ENCODE measurements at places on chromosomes 5 and 9.

- DNase-seq, result no peak
Measured at GRCh38 chr9:127537792-127538191, 74.3 kb upstream of the STXBP1 start.

- no peak for DNase-seq
Measured at GRCh38 chr9:86469476-86470250, 115.5 kb upstream of the TUT7 start.

GRCh38 chr5:143946837-143947236 lies 134.9 kb downstream of the HMHB1 start:
- no peak for DNase-seq

- DNase-seq, result no peak
Measured at GRCh38 chr9:89175828-89176261, 2.8 kb downstream of the SHC3 start.

DNA sequence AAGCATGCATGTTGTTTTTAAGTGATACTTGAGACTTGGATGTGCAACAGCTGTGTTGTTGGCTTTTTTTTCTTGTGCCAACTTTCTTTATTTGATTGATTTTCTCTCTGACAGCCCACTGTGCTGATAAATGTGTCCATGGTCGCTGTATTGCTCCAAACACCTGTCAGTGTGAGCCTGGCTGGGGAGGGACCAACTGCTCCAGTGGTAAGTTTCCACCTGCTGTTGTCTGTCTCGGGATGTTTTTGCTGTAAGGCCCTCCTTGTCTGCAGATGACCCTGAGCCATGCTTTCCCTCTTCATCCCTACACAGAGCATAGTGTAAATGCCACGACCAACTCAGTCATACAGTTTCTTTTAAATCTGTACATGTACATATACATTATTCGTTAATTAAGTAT lies 79.2 kb downstream of the MEGF10 start:
- no peak for DNase-seq

GRCh38 chr5:96288845-96289185 lies 144.2 kb downstream of the PCSK1 start:
- DNase-seq, result no peak

- DNase-seq, result no peak
Measured at GRCh38 chr5:65828022-65828896, 98.1 kb upstream of the ERBIN start.

GRCh38 chr9:98191671-98192502 lies 550 bp downstream of the CORO2A start:
- DNase-seq, result peak; percentile 37

DNA sequence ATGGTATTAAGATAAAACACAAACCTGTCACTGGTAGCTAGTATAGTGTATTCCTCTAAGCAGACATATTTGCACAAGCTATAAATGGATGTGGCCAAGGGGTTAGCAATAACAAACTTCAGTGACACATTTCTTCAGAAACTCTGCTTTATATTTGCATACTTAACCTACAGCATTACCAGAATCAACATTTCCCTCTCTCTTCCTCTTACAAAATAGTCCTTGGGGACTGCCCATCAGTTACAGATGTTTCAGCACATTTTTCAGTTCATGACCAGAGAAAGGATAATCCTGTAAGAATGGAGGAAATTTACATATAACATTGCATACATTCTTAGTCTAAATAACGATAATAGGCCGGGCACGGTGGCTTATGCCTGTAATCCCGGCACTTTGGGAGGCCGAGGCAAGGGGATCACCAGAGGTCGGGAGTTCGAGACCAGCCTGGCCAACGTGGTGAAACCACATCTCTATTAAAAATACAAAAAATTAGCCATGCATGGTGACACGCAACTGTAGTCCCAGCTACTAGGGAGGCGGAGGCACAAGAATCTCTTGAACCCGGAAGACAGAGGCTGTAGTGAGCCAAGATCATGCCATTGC lies 25.3 kb upstream of the SLC1A1 start:
- DNase-seq, result no peak

- no peak for DNase-seq
Measured at GRCh38 chr5:111859533-111860270, 102.7 kb upstream of the NREP start.

GRCh38 chr5:173648308-173648866 lies 31.9 kb upstream of the BOD1 start:
- no peak for DNase-seq

- no peak for DNase-seq
Measured at GRCh38 chr9:109251080-109251775, 69.6 kb downstream of the EPB41L4B start.

GRCh38 chr5:110242950-110243349 lies 483.5 kb downstream of the TMEM232 start:
- no peak for DNase-seq

DNA sequence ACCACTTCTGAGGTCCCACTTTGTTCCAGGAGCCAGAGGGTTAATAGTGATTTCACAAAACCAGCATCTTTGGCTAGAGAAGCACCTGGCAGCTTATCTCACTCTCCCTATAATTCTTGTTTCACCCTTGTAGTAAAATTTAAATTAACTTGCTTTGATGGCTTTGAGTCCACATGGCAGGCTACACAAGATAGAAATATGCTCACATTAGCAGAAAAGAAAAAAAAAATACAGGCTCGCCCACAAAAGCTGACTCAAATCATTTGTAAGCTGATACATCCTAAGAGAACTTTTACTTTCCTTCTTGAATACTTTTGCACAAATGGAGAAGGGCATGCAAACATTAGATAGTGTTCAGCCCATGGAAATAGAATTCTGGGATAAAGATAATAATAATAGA lies 36.2 kb downstream of the TNFSF15 start:
- DNase-seq, result no peak

DNA sequence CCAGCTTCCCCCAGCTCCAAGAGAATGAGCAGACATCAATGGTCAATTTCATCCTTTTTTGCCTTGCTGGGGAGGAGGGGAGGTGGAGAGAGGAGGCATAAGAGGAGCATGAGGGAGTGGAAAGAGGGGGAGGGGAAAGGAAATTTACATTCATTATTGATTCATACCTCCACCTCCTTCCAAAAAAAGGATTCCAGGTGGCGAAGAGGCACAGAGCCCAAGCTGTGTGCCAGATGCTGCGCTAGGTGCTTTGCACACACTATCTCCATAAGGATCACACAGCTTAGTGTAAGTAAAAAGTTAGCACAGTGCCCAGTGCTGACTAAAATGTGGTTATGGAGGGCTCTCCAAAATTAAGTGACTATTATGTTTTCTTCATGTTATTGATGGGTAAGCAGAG lies 11.0 kb downstream of the ASTN2 start:
- DNase-seq, result no peak

DNA sequence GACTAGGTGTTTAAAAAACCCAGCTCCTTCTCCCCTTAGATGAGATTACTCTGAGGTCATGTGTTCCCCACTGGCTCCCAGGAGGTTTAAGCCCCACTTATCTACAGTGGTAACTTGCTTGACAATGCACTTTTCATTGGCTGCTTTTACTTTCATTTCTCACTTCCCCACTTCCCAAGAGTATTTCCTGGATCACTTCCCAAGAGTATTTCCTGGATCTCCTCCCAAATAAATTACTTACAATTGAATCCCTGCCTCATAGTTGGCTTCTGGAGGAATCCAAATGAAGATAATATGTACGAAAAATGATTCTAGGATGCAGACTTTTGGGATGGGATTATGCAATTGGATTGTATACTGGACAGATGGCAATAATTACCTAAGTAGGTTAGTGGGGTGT lies 47.1 kb upstream of the CHSY3 start:
- no peak for DNase-seq

DNA sequence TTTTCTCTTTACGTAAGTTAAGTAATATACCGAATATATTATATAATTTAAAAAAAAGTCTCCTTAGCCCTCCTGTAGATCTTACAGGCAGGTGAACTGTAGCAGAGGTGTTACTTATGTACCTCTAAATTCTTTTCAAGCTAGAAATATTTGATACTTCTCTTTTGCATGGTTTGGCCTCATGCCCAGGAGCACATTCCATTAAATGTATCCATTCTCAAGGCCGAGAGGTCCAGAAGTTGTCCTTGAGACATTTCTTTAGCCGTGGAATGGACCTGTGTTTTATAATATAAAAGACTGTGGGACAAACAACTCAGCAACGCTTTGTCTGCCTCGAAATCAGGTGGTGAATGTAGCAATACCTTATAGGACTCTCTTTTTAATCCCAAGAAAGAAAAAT lies 184.5 kb downstream of the TRIO start:
- DNase-seq, result no peak

- DNase-seq, result no peak
Measured at GRCh38 chr5:102903074-102903871, 148.2 kb downstream of the PAM start.

- DNase-seq, result no peak
Measured at GRCh38 chr5:60333005-60333571, 366.9 kb downstream of the DEPDC1B start.

DNA sequence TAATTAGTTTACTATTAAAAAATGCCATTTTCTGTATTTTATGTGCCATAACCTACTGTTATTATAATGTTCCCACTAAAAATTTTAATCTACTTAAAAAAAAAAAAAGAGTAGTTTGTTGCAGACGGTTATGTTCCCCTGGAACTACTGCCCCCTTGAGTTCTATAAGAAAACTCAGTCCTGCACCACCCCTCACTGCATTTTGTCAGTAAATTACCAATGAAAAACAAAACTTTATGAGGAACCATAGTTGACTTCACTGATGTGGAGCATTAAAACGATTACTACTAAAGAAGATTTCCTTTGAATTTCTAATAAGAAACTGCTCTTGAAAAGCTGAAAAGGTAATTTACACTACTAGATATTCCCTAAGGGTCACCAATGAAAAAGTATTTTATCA lies 288.7 kb downstream of the FBXL17 start:
- no peak for DNase-seq

GRCh38 chr5:72214168-72214567 lies 105.9 kb downstream of the MRPS27 start:
- no peak for DNase-seq

DNA sequence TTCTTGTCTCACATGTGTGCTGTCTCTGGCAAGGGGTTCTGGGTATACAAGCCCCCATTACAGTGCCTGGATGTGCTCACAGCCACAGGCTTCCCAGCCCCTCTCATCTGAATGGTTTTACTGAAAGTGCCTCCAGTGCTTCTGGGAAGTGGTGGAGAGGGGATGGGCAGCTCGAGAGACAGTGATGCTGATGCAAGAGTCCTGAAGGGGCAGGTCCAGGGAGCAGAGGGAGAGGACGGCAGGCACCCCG lies 93.5 kb downstream of the PHF2 start:
- DNase-seq, result no peak

DNA sequence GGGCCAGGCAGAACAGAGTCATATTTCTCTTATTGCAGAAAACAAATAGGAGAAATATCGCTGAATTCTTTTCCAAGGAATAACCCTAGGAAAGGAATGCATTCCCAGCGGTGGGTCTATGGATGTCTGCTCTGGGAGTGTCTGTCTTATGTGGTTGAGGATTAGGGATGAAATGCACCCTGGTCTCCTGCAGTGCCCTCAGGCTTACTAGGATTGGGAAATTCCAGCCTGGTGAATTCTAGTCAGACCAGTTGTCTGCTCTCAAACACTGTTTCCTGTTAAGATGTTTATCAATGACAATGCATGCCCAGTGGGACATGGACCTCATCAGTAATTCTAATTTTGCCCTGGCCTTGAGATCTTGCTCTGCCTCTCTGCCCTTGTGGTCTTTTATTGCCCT lies 136.1 kb upstream of the ELAVL2 start:
- no peak for DNase-seq

GRCh38 chr5:141681695-141682641 lies at the start of gene ARAP3:
TSS of gene ARAP3 (minus strand) at chr5:141682230. CDS start at chr5:141680486, 1,744 bp downstream.
- DNase-seq, result peak; percentile 30

- DNase-seq, result no peak
Measured at GRCh38 chr5:115246361-115246991, 16.2 kb downstream of the PGGT1B start.

DNA sequence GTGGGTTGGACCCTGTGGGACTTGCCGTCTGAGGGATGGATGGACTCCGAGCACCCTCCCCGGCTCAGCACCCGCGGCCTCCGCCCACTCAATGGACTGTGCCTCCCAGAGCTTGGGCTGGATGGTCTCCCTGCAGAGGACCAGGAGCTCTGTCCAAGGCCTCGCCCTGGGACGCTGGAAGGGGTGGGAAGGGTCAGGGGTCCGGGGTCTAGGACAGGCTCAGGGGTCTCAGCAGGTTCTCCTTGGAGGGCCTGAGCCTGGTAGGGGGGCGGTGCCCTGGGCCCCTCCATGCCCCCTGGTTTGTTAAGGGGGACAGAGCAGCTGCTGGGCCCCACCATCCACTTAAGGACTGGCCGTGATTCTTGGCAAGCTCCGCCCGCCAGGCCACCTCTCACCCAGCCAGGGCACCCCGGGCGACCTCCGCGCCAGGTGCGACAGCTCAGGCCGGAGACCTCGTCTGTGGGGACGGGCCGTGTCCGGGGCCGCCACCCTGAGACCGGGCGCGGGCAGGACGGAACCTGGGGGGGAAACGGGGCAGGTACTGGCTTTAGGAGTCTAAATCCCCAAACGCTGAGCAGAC lies 29.2 kb downstream of the EXOC3 start:
- no peak for DNase-seq

DNA sequence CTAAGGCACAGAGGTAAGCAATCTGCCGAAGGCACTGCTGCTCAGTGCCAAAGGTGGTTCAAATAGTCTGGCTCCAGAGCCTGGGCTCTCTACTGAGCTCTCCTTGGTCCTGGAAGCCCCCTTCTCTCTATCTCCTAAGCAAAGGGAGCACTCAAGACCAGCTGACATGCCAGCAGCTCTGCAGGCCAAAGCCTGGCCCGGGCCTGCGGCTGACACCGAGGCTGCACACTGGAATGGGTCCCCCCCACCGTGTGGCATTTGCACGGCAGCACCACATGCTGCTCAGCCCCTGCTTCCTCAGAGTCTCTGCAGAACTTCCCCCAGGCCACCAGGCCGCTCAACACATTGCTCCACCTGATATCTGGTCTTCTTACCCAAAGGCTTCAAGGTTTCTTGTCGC lies 57.8 kb upstream of the GOLPH3 start:
- DNase-seq, result no peak

DNA sequence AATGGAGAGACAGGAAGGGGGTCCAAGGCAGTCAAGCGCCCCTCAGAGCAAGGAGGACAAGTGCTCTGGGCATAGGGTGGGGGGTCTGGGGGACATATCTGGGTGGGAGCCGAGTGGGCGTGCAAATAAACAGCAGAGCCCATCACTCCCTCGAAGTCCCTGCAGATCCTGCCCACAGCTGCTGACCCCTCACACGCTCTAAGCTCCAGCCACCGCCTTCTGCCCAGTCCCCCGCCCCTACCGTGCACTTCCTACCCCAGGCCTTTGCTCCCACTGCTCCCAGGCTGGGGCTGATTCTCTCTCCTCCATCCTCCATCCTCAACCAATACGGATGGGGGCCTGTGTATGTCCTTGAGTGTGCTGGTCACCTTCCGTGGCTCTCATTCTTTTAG lies 16.9 kb upstream of the ALDH1B1 start:
- DNase-seq, result no peak

DNA sequence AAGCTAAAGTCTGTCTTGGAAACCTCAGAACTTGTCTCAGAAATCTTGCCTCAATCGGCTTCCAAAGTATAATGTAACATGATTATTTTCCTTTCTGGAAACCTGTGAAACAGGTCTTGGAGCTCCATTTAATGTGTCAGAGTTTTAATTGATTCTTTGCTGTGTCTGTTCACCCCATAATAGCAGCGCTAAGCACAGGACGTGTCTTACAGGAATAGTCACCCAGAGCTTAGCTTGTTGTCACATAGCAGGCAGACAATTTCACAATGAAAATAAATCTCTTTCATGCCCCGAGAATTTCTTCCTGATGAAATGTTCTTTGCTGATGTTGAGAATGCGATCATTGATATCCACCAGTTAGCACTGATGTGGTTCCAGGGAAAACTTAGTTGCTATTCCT lies 40.2 kb upstream of the PTPN3 start:
- DNase-seq, result no peak

All from CD8-positive, alpha-beta T cell (primary cell).